ENCODE measurements at places on chromosomes 5 and 9.

- DNase-seq: no peak
Observed at GRCh38 chr5:150356575-150357294, 762 bp upstream of the TCOF1 start.

GRCh38 chr5:10729320-10730042 lies 31.6 kb downstream of the DAP start:
- DNase-seq: no peak

DNA sequence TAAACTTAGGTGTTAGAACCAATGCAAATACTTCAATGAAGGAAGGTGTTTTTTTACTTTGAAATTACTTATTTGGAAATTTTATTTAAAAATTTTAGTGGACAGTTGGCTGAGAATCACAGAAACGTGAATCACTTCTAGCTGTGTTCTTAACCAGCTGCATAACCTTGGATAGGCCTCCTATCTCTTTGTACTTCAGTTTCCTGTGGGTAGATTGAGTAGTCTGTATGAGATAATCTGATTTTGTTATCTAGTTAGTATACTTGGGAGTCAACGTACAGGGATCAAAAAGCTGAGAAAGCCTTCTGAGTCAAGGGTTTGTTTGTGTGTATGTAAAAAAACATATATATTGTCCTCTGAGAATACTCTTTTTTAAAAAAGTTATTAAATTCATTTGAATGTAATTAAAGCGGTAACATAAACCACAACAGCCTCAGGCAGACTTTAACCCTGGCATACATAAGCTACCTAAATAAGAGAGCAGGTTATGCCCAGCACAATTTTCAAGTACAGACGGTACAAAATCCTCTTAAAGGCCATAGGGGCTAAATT lies 38.1 kb upstream of the ZCCHC7 start:
- no peak for DNase-seq

DNA sequence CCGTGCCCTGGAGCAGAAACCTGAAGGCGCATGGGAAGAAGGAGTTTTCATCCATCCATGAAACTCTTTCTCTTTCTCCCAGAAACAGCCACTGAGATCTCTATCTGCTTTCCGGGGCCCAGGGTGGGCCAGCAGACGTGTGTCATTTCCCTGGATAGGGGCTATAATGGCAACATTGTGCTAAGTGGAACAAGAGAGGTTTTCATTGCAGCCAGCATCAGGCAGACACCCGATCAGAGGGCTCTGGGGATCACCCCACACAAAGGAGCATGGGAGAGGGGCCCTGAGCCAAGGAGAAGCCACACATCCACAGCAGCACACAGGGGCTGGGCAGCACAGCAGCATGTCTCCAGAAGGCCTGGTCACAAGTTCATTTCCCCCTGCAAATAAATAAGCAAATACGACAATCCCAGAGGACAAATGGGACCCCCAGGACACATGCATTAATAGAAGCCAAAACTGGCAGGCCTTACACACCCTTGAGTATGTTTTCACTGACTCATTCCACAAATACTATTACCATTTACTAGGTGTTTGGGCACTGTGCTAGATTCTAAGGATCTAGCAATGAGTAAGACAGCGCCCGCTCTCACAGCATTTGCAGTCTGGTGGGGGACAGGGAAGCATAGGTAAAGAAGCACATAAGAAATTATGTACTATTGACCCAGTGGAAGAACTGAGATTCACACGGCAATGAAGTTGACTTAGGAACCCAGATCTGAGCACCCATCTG lies 4.3 kb upstream of the AFAP1L1 start:
- DNase-seq: no peak

DNA sequence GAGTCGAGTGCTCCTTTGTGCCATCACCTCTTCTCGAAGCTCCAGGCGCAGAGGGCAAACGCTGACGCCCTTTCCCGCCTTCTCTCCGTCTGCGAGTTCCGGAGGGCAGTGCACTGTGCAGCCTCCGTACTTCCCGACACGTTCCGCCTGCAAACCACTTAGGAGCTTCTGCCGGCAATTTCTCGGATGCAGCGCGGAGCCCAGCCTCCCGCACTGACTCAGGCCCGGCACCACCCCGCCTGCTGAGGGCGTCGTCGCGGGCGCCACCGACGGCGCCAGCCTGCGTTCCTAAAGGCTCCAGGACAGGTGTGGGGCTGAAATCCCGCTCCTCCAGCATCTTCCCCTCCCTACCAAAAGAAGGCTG lies 9.3 kb upstream of the TRIM36 start:
- DNase-seq: no peak

DNA sequence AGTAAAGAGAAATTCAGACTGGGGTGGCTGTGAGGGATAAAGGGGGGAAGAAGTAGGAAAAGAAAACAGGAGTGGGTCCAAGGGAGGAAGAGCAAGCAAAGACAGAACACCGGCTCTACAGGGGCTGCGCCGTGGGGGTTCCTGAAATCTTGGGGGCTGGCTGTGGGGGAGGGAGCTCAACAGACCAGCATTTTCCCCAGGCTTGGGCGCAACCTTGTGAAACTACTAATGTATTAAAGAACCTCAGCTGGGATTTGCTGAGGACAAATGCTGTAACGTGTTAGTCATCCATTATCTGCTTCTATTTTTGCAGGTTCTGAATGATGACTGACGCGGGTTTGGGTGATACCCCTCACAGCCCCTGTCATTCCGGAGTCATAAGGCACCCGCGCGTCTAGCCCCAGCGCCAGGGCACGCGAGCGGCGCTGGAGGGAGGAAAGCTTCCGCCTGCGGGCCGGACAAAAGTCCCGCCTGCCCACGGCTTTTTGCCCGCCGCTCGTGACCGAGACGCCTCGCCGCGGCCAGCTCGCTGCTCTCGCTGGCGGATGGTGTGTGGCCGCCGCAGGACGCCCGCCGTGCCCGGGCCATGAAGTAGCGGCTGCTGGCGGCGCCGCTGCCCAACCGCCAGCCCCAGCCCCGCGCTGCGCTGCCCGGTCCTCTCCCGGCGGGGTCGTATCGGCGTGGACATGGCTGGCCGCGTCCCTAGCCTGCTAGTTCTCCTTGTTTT lies 110.6 kb downstream of the PAM start:
- peak; percentile 66 for DNase-seq

DNA sequence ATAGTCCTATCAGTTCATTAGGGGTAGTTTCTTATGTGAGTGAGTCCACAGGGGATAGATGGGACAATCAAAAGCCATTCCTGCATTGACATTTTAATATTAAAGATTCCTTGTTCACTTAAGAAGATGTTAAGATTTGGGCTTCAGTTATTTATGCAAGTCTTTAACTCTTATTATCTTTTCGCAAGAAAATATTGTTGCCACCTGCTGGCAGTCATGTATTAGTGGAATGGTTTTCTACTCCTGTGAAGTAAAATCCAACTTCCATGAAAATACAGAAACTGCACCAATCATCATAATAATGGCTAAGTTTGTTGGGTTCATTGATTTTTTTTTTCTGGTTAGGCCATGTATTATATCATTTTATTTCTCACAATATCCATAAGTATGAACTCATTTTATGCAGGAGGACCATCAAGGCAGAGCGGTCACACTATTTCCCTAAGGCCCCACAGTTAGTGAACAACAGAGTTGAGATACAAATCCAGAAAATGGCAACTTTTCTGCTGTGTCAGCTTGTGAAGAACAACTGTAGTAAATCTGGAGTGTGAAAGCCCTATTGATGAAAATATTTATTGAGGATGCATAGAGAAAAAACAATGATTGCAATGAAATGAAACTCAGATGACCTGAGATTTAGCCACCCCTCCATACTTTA lies 88.5 kb upstream of the TXNDC8 start:
- DNase-seq: no peak

- no peak for DNase-seq
Observed at GRCh38 chr5:124634741-124635323, 111.6 kb downstream of the ZNF608 start.

GRCh38 chr9:131800366-131800765 lies 60.5 kb upstream of the RAPGEF1 start:
- no peak for DNase-seq

DNA sequence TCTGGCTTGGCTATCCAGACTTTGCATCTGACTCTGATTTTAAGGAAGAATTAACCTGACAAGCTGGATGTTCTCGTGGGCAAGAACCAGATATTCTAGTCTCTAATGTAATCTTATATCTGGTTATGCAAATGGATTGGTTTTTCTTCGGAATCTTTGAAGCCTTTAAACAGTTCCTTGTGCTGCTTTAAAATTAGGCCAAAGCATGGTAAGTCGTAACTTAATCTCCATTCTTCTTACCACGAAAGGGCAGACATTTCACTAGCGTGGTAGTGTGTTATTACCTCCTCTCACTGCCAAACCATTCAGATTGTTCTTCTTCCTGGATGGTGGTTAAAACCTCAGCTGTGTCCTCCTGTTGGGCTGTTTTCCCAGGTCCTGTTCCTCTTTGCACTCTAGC lies 34.1 kb upstream of the TTC23L start:
- DNase-seq: no peak

- no peak for DNase-seq
Observed at GRCh38 chr5:54693936-54694657, 176.5 kb downstream of the SNX18 start.

DNA sequence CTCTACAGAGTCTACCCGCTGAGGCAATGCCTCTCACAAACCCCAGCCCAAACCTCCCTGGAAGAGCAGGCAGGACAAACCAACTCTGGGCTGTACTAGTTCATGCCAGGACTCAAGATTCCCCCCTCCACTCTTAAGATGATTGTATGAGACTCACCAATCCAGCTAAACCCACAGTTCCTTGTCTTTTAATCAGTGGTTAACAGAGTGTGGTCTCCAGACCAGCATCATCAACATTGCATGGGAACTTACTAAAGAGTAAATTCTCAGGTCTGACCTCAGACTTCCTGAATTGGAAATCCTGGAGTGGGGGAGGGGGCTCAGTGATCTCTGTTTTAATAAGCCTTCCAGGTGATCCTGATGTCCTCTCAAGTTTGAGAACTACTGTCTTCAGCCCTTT lies 240.9 kb downstream of the GAS1 start:
- DNase-seq: no peak

DNA sequence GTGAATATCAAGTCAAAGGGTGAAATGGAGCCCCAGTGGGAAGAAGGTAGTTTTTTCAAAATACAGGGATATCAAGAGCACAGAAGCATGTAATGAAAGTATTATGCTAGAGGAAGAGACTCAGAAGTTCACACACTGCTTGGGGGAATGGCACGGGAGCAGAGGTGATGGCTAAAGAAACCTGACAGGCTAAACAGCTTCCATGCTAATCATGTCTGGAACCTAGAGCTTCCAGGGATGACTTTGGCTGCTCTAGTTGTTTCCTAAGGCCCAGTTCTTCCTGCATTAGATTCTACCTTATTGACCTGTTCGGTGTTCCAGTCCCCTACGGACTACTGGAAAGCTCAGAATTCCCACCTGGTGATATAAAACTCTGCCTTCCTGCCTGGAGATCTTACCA lies 34.3 kb downstream of the TRIM32 start:
- no peak for DNase-seq

DNA sequence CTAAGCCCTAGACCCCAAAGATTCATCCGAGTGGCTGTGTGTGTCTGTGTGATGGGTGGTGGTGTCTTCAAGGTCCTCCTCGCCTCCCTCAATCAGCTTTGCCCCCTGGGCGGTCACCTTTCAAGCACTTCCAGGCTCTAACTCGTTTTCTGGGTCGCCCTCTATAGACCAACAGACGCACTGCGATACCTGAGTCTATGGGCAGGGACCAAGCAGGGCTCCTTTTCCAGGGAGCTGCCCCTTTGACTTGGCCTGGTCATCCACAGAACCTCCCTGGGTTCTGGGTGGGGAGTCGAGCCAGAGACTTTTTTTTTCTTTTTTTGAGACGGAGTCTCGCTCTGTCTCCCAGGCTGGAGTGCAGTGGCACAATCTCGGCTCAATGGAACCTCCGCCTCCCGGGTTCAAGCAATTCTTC lies 1.1 kb downstream of the SLC27A4 start:
- DNase-seq: no peak

DNA sequence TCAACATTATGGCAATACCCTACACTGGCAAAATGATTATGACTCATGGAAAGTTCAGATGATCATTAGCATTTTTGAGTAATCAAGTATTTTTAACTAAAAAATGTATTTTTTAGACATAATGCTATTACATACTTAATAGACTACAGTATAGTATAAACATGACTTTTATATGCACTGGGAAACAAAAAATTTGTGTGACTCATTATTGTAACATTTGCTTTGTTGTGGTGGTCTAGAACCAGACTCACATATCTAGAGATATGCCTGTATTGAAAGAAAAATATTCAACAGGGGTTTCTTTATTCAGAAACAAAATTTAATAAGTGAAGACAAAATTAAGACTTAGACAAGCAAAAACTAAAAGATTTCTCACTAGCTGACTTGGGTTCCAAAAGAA lies 385.3 kb upstream of the RIOK2 start:
- no peak for DNase-seq

DNA sequence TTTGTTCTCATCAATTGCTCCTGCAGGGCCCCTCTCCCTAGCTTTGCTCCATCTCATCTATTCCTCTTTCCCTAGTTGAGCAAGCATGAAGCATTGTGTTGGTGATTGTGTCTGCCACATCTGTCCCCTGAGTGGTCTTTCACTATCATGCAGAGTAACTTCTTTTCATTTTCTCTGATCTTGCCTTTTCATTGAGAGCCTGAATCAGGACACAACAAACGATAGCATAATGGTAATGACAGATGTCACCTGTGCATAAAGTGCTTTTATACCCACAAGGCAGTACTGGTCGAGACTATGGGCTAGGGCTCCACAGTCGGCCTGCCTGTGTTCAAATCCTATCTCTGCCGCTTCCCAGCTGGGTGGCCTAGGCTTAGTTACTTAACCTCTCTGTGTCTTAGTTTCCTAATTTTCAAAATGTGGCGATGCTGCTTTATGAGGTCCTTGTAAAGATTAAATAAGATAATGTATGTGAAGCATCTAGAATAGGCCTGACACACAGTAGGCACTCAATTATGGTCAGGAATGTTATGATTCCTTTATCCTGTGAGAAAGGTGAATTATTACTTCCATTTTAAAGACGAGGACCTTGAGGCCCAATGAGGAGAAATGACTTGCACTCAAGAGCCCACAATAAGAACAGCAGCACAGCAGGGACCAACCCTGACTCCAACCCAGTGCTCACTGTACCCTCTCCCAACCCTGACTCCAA lies 137.1 kb upstream of the ZNF618 start:
- no peak for DNase-seq

- no peak for DNase-seq
Observed at GRCh38 chr5:128053291-128053954, 30.1 kb upstream of the SLC12A2 start.

GRCh38 chr5:60183881-60184280 lies 290.4 kb upstream of the PDE4D start:
- no peak for DNase-seq

DNA sequence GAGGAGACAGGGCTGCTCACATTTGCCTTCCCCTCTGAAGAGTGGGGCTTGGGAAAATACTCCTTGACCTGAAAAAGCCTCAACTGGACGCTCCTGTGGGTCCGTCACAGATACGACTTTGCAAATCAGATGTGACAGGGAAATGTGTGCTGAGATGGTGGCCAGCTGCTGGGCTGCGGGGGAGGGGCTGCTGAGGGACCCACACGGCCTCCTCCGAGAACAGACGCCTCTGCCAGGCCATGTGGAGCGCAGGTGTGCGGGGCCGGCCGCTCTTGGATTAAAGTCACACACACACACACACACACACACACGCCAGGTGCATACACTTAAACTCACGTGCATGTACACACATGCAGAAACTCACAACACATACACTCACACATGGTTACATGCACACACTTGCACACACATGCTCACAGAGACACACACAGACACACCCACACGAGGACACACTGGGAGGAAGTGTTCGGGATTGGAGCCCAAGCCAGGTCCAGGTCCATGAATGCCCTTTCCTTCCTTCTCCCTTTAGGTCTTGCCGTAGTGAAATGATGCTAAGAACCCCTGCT lies 167.4 kb downstream of the GAPVD1 start:
- DNase-seq: no peak

- peak; percentile 55 for DNase-seq
Observed at GRCh38 chr9:127977884-127978647, 2.7 kb downstream of the EEIG1 start.

All from non-pigmented ciliary epithelial cell (primary cell).